ENCODE measurements at places on chromosomes 7 and 10. TPM values are rescaled to one million over a fixed set of nuclear protein-coding genes. Genes with fewer than 3 reads are reported as not detected.
A peak's percentile ranks its signal among the peaks of the same experiment; 100 is the strongest.

- no peak for DNase-seq
These were observed 808.1 kb downstream of the GRID1 start for GRCh38 chr10:85558533-85558932.

- no peak for DNase-seq
These were observed 208.9 kb downstream of the EBF3 start for GRCh38 chr10:129755158-129755591.

- peak; percentile 74 for DNase-seq
These were observed 8.0 kb downstream of the TNS3 start for GRCh38 chr7:47573758-47574481.

DNA sequence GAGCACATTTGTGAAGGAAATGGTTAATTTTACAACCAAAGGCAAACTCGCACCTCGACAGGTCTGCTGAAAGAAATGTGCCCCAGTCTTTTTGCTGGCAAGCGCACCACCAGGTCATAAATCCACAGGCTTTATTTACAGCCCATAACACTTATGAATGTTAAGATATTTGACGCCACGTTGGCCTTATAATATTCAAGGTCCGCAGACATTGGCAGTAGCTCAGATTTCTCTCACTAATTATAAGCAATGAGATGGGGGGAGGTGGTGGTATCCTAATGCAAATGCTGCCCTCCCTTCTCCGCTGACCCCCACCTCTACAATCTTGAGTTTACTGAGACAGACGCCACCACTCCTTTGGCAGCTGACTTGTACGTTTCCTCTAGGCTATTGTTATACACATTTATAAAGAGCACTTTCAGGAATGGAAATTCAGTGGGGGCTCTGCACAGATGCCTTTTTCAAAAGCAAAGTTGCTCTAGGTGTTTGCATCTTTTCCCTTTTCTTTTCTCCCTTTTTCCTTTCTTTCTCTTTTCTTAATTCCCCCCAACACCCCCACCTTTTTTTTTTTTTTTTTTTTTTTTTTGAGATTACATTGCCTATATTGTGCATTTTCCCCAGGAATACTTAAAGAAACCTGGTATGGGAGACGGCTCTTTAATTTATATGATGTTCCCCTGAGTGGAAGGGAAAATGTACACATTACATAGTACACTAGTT lies 6.7 kb downstream of the TCF7L2 start:
- no peak for DNase-seq

DNA sequence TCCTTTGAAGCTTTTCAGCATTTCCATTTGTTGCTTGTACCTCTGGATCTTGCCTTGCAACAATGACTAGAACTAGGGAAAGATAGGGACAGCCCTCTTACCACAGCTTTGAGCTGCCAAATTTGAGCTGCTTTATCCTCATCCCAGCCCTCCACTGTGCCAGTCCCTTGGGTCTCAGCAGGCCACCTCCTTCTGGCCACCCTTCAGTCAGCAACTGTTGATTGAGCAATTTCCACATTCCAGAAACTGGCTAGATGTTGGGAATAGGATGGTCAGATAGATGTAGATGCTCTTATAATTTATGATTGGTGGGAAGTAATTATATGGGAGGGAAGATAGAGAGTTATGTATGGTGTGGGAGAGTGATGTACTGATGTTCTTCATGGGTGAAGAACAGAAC lies 100.1 kb downstream of the ST7 start:
- no peak for DNase-seq

GRCh38 chr10:49690698-49691356 lies 11.4 kb downstream of the C10orf53 start:
- peak; percentile 81 for DNase-seq

Gene IFIT3
- total RNA-seq: 20.1 TPM

DNA sequence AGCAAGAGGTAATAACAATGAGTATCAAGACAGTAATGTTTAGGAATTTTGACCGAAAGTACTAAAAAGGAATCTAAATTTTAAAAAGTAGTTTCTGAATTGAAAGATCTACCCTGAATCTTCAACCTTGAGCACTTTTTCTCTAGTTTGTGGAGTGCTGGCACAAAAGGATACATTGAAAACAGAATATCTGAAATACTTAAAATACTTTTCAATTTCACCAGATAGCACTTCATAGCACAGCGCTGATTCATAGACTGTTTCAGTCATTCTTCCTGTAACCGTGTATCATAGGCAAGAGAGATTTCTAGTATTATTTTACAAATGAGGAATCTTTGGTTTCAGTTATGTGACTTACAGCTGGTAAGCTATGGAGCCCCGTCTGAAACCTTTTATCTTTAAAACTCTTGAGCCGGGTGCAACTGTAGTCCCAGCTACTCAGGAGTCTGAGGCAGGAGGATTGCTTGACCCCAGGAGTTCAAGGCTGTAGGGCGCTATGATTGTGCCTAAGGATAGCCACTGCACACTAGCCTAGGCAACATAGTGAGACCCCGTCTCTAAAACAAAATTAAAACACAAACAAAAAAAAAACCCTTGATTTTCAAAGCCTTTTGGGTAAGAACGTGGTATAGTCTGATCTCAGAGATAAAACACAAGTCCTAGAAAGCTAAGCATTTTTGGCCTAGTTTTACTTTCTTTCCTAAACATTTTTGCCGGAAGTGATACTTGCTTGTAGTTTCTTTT lies 35.1 kb downstream of the FHIP2A start:
- no peak for DNase-seq

- DNase-seq: peak; percentile 23
These were observed 1.4 kb downstream of the GARS1 start for GRCh38 chr7:30596014-30596641.
